ENCODE measurements at places on chromosomes 11 and 22.

DNA sequence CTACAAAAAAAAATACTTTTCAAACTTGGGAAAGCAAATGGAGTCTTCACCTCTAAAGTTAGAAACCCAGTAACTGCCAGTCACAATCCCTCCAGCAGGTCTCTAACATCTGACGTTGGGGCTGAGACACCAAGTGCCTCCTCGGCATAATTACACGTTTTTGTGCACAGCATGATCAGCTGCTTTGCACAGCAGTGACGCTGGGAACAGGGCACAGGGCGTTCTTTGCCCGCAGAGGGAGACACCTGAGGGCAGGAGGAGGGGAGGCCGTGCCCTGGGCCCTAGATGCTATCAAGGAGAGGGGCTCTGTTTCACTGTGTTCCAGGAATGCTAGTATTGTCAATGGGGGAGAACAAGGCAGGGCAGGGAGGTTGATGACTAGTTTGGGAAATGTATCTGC is 120.1 kb downstream of the PARVA start:
- DNase-seq: no peak

DNA sequence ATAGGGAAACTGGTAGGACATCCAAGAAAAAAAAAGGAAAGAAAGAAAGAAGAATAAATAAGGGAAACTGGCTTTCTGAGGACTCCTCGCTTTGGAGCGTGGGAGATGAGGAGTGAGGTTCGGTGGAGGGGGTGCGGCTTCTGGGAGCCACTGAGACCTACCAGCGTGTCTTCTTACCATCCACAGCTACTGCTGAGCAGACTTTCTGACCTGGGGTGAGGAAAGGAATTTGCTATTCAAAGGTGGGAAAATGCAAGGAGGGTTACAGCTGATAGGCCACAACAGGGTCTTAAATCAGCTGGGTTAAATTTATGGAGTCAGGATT is 488 bp upstream of the SELENOM start:
- DNase-seq: no peak

DNA sequence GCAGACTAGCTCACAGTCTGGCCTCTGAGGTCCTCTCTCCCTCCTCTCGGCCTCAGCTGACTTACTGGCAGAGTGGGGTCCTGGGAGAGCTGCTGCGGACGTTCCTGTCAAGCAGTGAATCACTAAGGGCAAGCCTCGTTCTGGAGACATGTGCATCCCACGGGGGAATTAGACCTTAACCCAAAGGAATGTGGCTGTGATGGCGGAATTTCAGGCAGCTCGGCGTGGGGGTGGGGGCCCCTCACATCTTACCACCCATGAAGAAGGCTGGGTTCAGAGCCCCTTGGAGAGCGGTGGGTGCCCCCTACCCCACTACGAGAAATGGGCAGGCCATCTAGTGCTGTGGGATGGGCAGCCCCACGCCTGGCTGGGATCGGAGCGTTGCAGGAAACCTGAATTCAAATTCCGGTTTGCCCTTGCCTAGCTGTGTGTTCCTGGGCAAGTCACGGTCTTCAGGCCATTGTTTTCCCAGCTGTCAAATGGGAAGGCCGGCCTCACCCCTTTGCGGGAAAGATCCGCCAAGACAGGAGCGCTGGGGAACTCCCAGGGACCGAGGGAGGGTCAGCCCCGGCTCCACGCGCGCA is 554 bp downstream of the LRRC32 start:
- DNase-seq: peak; percentile 45

DNA sequence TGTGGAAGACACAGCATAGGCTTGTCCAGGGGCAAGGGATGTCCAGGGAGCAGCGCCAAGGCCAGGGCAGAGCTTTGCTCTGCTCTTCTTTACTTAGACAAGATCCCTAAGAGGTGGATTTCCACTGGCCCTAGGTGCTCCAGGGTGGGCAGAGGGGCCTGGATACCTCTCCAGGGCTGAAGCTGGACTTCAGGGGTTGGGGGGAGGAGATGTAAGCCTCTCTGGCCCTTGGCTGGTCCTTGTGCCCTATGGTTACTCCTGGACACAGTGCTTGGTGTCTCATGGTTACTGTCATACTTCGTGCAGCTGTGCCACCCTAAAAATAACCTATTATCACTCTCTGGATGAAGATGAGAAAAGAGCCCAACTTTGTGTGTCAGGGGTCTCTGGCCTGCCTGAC is 12.9 kb upstream of the KCNJ11 start:
- DNase-seq: no peak

GRCh38 chr11:106031202-106031810 is 9.3 kb upstream of the MSANTD4 start:
- DNase-seq: peak; percentile 90

DNA sequence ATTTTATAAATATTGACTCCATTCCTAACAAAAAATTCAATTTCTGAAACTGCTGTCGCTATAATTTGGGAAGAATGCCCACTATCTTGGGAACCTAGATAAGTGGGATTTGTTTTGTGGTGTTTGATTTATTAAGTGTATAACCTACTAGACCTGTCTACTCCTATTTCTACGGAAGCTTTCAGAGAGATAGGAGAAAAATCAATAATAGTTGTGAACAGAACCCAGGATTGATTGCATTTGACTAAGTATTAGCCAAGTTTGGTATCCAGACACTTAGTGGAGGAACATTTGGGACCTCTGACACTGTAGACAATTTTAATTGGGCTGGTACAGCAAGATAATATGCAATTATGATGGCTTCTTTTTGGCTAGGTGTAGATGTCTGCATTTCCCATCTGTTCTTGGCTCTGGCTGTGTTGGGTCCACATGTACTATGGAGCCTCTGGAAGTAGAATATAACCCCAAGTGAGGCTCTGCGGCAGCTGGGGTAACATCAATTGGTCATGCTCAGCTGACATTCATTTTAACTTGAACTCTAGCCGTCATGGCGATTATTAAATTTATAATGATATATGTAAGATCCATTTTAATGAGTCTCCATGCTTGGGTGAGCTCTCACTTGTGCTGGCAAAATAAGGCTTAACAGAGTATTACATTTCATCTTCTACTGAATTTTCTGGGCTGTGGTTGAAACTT is 111.5 kb upstream of the E2F8 start:
- DNase-seq: no peak

DNA sequence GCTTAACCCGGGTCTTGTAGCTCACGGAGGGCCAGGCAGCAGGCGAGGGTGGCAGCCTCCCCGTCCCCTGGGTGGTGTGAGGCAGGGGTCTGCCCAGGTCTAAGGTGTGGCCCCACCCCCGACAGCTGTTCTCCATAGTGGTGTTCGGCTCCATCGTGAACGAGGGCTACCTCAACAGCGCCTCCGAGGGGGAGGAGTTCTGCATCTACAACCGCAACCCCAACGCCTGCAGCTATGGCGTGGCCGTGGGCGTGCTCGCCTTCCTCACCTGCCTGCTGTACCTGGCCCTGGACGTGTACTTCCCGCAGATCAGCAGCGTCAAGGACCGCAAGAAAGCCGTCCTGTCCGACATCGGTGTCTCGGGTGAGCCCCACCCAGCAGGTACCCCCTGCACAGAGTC is 24.4 kb downstream of the SYNGR1 start:
- no peak for DNase-seq

DNA sequence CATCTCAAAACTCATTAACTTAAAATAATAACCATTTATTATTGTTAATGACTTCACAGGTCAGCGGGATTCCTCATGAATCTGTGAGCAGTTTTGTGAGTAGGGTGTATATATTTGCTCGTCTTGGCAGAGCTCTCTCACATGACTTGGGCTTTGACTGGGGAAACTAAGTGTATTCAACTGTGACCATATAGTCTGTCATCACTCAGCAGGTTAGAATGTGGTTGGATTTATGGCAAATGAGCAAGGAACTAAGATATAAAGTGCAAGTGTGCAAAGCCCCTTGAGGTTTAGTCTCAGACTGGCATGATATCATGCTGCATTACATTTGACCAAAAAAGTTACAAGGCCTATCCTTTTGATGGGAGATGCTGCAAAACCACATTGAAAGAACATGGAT is 254.8 kb downstream of the CNTN5 start:
- no peak for DNase-seq

DNA sequence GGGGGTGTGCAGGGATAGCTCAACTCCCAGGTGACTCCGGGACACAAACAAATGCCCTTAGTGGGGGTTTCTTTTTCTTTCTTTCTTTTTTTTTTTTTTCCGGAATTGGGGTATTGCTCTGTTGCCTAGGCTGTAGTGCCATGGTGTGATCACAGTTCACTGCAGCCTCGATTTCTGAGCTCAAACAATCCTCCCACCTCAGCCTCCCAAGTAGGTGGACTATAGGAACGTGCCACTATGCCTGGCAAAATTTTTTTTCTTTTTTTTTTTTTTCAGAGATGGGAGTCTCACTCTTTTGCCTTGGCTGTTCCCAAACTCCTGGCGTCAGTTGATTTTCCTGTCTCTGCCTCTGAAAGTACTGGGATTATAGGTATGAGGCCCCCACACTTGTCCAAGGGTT is 13.8 kb upstream of the ZNF280A start:
- no peak for DNase-seq

GRCh38 chr11:124096364-124096763 is 18.9 kb upstream of the VWA5A start:
- no peak for DNase-seq

DNA sequence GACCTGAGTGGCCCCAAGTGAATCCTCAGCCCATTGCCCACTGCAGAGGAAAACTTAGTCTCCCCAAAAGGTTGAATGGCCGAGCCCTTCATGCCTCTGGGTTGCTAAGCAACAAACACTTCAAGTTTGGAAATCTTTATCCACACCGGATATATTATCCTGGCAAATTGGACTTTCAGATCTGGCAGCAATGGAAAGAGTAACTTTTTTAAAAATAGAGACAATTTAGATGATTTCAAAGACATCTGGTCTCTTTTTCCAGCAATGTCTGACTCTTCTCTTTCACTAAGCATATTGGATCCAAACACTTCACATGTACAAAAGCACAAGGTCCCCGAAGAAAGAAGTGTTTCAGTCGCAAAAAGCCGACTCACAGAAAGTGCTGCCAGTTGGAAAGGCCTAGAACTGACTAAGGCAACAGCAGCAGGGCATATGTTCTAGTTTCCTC is 505.3 kb downstream of the SOX6 start:
- no peak for DNase-seq

GRCh38 chr22:39136317-39136716 is 16.2 kb downstream of the CBX7 start:
- no peak for DNase-seq

- no peak for DNase-seq
These were observed 30.4 kb upstream of the TYR start for GRCh38 chr11:89147229-89147628.

DNA sequence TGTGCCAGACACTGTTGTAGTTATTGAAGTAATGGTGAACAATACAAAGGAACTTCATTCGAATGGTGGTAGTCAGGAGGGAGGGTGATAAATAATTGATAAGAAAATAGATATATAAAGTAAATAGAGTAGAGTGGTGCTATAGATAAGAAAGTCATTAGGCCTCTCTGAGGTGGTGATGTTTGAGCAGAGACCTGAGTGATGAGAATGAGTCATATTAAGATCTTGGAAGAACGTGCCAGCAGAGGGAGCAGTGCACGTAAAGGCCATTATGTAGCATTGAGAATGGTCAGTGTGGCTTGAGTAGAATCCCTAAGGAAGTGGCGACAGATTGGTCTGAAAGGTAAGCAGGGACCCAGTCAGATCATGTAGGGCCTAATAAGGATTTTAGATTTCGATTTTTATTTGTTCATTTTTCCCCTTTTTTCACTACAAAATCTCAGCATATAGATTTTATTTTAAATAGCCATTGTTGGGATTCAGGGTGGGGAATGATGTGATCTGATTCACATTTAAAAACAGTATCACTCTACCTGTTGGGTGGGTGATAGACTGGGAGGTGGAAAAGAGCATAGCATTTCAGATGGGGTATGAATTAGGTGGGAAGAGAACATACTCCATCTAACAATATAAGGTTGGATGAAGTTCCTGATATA is 44.7 kb downstream of the CCDC90B start:
- DNase-seq: peak; percentile 66

DNA sequence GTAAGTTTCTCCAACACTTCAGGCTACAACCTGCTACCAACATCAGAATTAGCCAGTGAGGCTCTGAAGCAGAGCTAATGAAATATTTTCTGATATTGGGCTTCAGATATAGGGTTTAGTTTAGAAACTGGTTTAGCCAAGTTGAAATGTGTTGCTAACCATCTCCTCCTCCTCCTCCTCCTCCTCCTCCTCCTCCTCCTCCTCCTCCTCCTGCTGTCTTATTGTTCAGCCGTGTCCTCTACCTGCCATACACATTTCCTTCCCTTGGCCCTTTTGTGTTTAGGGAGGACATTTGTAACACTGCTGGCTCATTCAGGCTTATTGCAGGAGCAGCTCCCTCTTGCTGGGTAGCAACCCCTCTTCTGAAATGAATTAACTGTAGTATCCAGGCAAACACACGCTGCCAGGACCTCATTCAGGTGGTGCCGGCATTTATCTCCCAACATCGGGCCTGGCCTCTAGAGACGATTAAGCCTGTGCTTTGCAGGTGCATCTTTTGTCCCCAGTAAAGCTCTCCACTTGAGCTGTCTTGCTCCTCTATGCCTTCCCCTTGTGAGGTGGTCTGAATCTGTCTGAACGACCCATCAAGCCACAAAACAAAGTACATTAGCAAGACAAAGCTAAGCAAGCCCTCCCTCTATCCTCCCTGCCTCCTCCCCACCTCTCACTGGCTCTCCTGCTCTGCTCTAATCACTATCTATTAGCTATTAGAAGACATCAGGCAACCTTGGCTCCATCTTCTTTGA is 82.9 kb downstream of the KCNJ1 start:
- DNase-seq: no peak

- no peak for DNase-seq
These were observed 7.4 kb downstream of the SCARF2 start for GRCh38 chr22:20430101-20430719.

DNA sequence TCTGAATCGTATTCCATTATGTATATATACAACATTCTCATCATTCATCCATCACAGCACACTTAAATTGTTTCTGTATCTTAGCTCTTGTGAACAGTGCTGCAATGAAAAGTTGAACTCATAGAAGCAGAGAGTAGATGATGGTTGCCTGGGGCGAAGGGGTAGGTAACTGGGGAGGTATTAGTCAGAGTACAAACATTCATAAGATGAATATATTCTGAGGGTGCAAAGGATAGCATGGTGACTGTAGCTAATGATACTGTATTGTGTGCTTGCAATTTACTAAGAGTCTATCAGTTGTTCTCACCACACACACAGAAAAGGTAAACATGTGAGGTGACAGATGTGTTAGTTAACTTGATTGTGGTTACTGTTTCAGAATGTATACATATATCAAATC is 12.6 kb upstream of the RFPL2 start:
- DNase-seq: no peak

DNA sequence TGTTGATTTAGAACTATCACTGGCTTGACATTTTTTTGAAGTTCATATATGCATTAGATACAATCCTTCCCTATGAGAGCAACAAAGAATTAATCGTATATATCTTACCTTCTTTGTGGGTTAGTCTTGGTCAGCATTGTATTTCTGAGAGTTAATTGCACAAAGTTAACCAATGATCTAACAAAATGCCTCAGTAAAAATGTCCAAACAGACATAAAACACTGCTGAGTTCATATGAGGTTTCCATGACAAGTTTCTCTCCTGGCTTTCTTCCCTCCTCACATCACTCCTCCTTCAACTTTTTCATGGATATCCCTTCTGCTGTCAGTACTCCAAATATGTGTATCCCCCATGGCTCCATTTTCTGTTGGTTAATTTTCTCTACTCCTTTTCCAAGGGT is 9.0 kb downstream of the MAP6 start:
- DNase-seq: no peak

GRCh38 chr11:47864901-47865300 is 16.8 kb upstream of the NUP160 start:
- DNase-seq: no peak
